Mesenteric fat pad (tissue), 1 donor: ENCODE measurements at places on chromosomes 16 and 17.

DNA sequence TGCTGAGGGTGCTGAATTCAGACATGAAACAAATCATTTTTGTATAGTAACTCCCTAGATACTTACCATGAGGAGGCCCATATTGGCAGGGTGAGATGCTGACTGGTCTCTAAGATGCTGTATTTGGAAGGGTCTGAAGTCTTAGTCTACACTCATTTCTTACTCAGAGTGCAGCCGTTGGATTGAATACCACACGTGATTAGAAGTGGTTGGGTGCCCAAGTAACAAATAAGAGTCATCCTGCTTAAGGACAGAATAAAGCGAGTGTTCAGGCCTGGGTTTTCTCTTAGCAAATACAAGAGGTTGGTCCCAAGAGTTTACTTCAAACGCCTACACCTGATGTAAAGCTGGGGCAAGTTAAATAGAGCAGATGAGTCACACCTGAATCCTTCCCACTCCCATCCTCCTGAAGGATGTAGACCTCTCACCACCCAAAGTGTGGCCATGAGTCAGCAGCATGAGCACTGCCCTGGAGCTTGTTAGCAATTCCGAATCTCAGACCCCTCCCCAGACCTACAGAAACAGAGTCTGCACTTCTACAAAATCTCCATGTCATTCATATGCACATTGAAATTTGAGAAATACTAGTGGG lies 284.6 kb upstream of the CDH5 start:
- DNase-seq, result no peak

DNA sequence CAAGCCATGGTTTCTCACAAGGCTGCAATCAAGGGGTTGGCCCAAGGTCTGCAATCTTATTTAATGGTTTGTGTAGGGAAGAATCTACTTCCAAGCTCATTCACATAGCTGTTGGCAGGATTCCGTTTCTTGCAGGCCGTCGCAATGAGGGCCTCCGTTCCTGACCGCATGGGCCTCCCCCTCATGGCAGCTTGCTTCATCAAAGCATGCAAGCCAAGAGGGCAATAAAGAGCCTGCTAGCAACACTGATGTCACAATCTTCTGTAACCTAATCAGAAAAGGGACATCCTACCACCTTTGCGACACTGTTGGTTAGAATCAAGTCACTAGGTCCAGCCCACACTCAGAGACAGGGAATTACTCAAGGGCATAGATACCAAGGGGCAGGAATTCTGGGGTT lies 95.5 kb downstream of the CCT6B start:
- DNase-seq, result peak; percentile 83

- no peak for DNase-seq
Measured at GRCh38 chr16:58027161-58027915, 1.8 kb downstream of the MMP15 start.

DNA sequence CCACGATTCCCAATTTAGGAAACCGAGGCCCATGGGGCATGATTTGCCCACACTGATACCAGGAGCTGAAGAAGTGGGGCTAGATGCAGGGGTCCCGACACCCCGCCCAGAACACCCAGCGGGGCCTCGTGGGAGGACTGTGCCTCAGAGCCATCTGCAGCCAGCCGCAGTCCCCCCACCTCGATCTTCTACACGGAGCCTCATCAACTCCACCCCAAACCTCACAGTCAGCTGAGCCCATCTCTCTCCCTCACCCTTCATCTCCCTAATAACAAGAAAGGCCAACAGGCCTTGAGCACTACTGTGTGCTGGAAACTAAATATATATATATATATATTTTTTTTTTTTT lies 4.2 kb downstream of the ITGAE start:
- DNase-seq, result no peak

DNA sequence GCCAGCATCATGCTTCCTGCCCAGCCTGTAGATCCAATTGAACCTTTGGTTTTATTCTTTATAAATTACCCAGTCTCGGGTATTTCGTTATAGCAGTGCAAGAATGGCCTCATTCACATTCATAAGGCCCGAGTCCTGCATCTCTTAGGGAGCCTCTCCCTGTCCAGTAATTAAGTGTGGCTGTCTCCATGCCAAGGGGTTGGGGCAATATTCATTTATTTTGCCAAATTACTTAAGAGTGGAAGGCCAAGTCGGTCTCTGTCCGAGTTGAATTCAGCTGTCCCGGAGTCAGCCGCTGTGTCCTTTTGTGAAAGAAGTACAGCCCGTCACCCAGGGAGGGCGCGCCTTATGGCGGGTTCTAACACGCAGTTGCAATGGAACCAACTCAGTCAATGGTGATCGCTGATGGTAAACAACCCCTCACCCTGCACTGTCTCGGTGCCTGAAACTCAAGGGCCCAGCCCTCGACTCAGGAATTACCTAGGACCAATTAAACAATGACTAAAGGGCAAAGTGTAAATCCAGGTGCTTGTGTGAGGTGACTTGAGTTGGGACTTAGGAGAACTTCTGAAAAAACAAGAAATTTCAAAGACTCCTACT lies 22.2 kb downstream of the KIAA0513 start:
- no peak for DNase-seq
